ENCODE measurements at places on chromosomes 4 and X.

GRCh38 chr4:38982361-38983095 lies 49.7 kb downstream of the TMEM156 start:
- peak; percentile 38 for DNase-seq

DNA sequence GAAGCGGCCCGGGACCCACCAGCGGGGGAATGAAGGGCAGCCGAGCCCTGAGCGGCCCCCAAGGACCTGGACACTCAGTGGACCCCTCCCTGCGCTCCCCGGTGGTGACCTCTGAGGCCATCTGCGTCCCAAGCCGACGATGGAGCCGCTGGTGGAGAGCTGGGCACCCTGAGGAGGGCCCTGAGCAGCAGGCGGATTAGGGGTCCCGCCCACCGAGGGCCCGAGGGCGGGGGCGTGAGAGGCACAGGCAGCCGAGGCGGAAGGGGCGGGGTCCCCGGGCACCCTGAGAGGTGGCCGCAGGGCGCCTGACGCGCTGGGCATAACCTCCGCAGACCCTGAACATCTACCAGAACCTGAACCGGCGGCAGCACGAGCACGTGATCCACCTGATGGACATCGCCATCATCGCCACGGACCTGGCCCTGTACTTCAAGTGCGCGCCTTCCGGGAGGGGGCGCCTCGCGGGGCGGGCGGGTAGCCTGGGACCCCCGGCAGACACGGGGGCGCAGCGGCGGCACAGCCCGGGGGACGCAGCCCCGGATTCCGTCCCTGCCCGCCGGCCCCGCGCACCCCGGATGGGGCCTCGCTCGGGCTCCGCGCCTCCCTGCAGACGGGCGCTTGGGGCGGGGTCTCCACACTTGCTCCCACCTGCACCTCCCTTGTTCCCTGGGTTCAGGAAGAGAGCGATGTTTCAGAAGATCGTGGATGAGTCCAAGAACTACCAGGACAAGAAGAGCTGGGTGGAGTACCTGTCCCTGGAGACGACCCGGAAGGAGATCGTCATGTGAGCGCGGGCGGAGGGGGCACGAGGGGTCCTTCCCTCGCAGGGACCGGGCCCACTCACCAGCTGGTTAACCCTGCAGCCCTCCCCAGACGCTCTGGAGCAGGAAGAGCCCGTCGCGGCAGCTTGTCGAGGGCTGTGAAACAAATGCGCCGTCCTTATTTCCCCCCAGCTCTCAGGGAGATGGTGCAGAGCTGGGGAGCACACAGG lies 10.3 kb downstream of the ATP5ME start:
- peak; percentile 77 for DNase-seq

- no peak for DNase-seq
These were observed 9.1 kb downstream of the QDPR start for GRCh38 chr4:17502756-17503155.

DNA sequence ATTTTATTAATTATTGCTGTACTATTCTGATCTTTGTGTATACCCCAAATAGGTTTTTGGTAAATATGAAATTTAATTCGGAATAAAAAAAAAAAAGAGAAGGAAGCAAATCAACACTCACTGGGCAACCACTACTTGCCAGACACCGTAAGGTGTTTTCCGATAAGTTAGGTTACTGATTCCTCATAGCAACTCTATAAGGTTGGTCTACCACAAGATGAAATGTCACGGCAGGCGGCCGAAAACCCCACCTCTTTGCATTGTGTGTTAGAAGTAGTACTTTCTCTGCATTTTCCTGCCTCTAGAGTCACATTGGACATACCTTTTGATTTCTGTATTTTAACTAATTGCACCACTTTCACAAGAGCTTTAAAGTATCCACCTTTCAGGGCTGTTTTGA lies 44.5 kb upstream of the RASGEF1B start:
- no peak for DNase-seq
